NCI-H226 (cell line): ENCODE measurements at places on chromosomes 7 and 10.

GRCh38 chr10:64010711-64011110, 489.5 kb downstream of the REEP3 start:
- no peak for DNase-seq

DNA sequence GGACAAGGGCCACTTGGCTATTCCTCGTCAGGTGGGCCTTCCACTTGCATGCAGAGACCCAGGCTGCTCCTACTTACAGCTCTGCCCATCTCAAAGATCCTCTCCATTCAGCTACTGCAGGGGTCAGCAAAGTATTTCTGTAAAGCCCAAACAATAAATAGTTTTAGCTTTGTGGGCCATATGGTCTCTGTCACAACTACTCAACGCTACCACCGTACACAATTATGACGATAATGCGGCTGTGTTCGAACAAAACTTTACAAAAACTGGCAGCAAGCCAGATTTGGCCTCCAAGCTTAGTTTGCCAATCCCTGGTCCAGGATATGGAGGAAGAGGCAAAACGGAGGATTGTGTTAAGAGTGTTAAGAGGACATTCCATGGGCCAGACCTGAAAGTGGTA, 12.8 kb downstream of the RAB11FIP2 start:
- no peak for DNase-seq

GRCh38 chr10:33150889-33151288, 183.6 kb downstream of the NRP1 start:
- DNase-seq: no peak

DNA sequence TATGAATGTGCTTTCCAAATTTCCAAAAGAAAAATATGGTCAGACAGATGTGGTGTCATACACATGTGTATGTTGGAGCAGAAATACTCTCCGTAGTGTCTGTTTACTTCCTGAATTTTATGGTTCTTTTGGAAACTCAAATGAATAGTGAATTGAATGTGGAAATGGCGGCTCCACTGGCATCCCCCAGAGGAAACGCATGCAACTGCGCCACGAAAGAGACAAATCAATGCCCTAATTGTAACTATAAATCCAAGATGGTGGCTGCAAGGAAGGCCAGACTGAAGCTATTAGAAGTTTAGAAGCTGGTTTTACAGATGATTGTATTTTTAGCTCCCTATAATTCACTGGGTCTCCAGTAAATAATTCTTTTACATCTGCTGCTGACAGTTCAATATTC, 246.7 kb downstream of the FGFR2 start:
- no peak for DNase-seq

- no peak for DNase-seq
These were observed 3.5 kb downstream of the TMEM273 start for GRCh38 chr10:49184642-49185111.

GRCh38 chr10:132918617-132919373, 23.6 kb downstream of the CFAP46 start:
- no peak for DNase-seq

GRCh38 chr7:1329966-1330800, 97.5 kb downstream of the UNCX start:
- no peak for DNase-seq

- DNase-seq: peak; percentile 35
These were observed 48.6 kb upstream of the CNPY1 start for GRCh38 chr7:155594961-155595366.

- DNase-seq: peak; percentile 23
These were observed 61.1 kb downstream of the JCAD start for GRCh38 chr10:29998142-29998808.

DNA sequence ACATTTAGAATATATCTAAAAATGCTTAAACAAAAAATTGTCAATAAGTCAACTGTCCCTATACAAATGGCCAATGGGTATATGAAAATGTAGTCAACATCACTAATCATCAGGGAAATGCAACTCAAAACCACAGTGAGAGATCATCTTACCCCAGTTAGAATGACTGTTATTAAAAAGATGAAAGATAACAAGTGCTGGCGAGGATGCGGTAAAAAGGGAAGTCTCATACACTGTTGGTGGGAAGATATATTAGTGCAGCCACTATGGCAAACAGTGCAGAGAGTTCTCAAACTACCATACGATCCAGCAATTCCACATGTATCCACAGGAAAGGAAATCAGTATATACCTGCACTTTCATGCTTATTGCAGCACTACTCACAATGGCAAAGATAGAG, 48.6 kb upstream of the APBB1IP start:
- DNase-seq: no peak

DNA sequence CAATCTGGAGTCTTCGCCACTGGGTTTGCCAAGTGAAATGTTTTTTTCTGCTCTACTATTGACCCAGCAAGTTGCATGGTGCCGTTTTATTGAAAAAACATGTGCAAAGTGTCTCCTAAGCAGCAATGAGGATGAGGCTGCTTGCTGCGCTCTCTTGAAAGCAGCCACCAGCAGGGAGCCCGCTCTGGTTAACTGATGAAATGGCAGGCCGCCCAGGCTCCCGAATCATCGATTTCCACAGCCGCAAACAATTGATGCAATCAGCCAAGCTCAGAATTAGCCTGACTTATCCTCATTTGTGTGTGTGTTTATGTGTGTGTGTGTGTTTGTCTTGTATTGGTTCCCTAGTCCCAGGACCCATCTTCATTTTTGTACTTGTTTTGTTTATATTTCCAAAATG, 22.2 kb upstream of the LYZL1 start:
- no peak for DNase-seq

DNA sequence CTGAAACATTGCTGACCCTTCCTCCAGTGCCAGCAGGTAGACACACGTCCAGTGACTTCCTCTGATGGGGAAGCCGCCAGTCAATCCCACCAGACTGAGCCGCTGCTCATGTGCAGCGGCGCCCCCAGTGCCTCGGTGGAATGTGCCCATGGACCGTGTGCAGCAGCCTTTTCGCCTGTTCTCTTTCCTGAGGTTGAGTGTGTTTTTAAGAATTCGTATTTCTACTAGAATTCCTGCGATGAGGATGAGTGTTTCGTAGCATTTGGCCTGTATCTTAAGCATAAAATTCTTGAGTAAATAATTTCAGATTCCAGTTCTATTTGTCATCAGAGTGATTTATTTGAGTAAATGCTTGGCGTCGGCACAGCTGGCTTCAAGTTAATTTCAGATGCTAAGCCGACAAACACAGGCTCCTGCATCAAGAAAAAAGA, 35.4 kb downstream of the BNIP3 start:
- DNase-seq: peak; percentile 62

DNA sequence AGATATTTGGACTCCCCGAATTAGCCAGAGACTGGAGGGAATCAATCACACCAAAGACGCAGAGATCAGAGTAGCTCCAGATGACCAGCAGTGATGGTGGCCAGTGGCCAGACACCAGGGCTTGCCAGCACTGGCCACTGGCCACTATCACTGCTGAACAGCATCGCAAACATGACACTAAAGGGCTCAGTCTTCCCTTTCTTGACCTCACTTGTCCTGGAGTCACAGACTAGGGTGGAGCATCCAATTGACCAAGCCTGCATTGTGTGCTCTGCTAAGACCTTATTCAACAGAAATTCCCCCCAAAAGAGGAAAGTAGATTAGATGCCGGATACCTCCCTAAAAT, 234.7 kb downstream of the CREB5 start:
- no peak for DNase-seq

GRCh38 chr7:1915956-1916600, 246.0 kb downstream of the ELFN1 start:
- DNase-seq: no peak

- peak; percentile 97 for DNase-seq
These were observed 28.5 kb downstream of the CHCHD3 start for GRCh38 chr7:133053321-133053891.

DNA sequence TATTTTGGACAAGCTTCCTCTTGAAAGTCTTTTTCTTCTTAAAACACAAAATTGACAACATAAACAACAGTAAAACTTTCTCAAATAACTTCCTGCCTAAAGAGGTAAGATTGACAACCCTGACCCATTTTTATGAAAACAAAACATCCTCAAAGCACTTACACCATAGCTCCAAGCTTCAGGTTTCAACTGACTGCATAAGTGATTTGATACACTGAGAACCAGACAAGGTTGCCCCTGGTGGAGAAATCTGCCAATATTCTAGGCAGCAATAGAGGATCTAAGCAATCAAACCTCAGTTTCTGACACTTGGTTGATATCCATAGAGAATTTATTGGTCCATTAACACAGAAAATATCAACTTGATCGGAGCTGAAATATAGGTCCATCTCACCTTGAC, 147.8 kb downstream of the ELAPOR2 start:
- no peak for DNase-seq

- no peak for DNase-seq
These were observed 146.4 kb downstream of the ARL4A start for GRCh38 chr7:12833829-12834228.

GRCh38 chr7:14381306-14381705, 391.8 kb upstream of the ETV1 start:
- DNase-seq: peak; percentile 87

- DNase-seq: no peak
These were observed 70.8 kb downstream of the NKX6-2 start for GRCh38 chr10:132714986-132715775.

- DNase-seq: no peak
These were observed 296.2 kb downstream of the MAGI2 start for GRCh38 chr7:79157281-79157680.

DNA sequence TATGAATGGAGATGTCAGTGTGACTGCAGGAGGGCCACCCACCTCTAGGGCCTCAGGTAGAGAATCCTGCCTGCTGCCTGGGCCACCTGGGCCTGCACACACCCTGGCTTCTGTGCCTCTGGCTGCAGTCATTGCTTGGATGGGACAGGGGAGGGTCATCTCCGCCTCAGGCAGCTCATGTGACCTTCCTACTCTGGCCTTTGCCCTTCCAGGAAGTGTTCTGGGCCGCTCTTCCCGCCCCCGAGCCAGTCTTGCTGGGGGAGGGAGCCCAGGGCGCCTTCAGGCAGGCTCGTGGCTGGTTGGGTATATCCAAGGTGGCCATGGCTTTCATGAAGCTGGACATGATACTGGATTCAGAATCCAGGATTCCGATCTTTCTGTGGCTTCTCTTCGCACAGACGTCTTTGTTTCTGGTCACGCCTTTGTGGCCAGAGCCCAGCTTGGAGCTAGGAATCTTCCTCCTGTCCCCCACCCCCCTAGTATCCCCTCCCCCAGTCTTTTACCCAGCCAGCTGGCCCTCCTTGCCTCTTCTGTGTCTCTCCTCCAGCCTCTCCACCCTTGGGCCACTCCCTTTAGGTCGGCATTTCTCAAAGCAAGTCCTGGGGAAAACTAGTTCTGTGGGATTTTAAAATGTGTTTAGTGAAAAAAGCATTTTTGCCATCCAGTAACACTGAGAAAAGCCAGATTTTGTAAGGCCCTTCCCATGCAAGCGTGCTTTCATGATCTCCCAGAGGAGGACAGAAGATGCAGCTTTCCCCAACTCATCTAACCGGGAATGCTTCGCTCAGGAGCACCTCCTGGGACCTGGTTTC, 119.6 kb downstream of the ZMIZ1 start:
- DNase-seq: no peak

DNA sequence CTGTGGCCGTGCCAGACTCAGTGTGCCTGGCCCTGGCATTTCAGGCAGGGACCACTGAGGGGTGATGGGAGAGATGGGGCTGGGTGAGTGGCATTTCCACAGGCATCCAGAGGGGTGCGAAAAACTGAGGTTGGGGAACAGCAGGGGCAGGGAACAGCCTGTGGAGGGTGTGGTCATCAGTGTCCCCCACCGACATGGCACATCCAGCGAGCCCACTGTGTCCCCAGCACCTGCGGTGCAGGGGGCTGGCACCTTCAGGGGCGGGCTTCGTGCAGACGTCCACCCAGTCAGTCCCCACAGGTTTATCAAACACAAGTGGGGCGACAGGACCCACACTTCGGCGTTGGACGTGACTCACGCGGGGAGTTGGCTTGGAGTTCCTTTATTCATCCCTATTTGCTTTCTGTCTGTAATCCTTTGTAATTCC, 14.8 kb downstream of the CUX1 start:
- no peak for DNase-seq

- no peak for DNase-seq
These were observed 99.8 kb downstream of the TCF7L2 start for GRCh38 chr10:113049881-113050280.

DNA sequence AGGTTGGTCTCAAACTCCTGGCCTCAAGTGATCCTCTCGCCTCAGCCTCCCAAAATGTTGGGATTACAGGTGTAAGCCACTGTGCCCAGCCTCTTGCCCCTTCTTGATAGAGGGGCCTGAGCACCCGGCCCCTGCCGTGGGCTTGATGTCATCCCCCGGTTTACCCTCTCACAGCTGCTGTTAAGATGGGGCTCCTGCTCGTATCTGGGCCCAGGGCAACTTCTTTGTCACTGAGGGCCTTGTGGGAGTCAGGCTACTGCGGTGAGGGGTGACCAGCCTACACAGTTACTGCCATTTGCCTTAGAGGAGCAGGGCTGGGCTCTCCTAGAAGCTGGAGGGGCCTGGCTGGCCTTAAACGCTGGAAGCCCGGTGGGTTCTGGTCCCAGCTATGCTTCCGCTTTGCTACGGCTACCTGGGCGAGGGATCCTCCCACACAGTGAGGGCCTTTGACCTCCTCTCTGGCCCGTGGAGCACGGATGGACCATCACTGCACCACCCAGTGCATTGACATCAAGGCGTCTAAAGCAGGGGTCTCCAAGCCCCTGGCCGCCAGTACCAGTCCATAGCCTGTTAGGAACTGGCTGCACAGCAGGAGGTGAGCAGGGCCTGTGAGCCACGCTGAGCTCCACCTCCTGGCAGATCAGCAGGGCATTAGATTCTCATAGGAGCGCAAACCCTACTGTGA, 1.1 kb upstream of the TMEM130 start:
- DNase-seq: no peak

- DNase-seq: no peak
These were observed 109.6 kb upstream of the PFKP start for GRCh38 chr10:2957785-2958184.

DNA sequence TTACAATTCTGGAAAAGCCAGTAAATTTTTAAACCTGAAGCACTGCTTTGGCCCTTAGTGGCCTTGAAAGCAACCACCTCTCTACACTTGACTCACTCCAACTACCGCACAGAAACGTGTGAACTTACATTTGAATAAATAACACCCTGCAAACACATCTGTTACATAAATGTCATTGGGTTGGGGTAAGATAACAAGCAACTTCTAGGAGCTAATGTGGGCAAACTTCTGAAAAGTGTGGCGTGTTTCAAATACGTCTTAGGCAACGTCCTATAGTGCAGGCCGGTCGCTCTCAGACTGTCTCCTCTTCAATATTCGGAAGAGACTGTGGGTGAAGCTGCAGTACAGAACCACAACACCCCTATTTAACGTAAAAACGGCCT, 474 bp downstream of the ORC5 start:
- no peak for DNase-seq

DNA sequence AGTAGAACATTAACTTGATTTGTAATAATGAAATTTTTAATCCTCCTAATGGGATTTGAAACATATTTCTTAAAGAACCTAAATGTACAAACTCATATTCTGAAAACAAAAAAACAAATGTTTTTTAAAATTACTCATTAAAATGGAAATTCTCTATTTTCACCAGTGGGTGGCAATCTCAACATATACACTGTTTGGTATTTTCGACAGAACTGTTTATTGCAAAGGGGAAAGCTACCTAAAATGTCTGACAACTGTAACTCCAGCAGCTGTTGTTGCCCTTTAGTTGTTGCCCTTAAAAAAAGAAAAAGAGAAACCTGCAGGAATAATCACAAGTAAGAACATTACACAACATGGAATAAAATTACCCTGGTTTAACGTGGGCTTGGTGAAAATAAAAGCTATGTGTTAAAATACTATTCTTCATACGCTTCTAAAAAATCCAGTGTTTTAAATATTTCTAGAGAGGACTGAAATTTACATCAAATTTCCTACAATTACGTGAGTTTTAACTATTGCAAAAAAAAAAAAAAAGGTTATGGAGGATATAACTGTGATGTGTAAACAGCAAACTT, 54.5 kb downstream of the COL1A2 start:
- peak; percentile 10 for DNase-seq

- peak; percentile 90 for DNase-seq
These were observed 96.4 kb downstream of the CCSER2 start for GRCh38 chr10:84424731-84425167.
